Mucosa of descending colon (tissue), 3 donors: ENCODE measurements at places on chromosomes 2 and 18. TPM values are rescaled to one million over a fixed set of nuclear protein-coding genes. Genes with fewer than 3 reads are reported as not detected.

The RNF138 gene
- 45.7 TPM for total RNA-seq

The GPR75 gene
- 2.9 TPM for total RNA-seq

The PPIL3 gene
- 28.0 TPM for total RNA-seq

The GREB1 gene
- total RNA-seq, result 1.6 TPM

The GPR45 gene
- not detected for total RNA-seq

The LCT gene
- total RNA-seq, result 0.09 TPM

The GPR55 gene
- total RNA-seq, result 0.99 TPM

The SEPTIN2 gene
- 185 TPM for total RNA-seq

The LAMA1 gene
- 6.1 TPM for total RNA-seq

The ABCB11 gene
- total RNA-seq, result 1.2 TPM

The PLA2R1 gene
- total RNA-seq, result 11.1 TPM
